Foreskin keratinocyte (primary cell): ENCODE measurements at places on chromosomes 5 and 9. TPM values are rescaled to one million over a fixed set of nuclear protein-coding genes. Genes with fewer than 3 reads are reported as not detected.

DNA sequence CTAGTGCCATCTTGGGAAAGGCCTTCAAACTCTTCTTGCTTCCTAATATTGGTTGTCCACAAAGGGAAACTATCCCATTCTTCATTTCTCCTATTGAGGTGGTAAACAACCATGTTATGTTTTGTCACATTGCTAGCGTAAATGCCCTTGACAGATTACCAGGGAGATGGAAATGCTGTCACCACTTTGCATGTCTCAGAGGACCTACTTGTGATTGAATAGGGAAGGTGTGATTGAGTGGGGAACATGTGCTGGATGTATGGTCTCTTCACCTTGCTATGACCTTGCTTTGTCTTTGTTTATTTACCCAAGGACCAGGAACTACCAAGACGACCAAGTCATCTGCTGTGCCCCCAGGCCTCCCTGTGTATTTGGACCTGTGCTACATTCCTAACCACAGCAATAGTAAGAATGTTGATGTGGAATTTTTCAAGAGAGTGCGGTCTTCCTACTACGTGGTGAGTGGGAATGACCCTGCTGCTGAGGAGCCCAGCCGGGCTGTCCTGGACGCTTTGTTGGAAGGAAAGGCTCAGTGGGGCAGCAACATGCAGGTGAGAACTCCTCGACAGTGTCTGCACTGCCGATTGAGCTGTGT lies 96.1 kb downstream of the MAP1B start:
- no peak for DNase-seq

The MLANA gene
- total RNA-seq = not detected in 2 replicates

GRCh38 chr5:132363431-132364112 lies 5.9 kb upstream of the SLC22A5 start:
- DNase-seq = peak; percentile 93

- DNase-seq = peak; percentile 25
These were observed 15.9 kb downstream of the DAP start for GRCh38 chr5:10745133-10745532.

- peak; percentile 38 for DNase-seq
These were observed 1201.4 kb upstream of the C9orf72 start for GRCh38 chr9:28774433-28775235.

- peak; percentile 23 for DNase-seq
These were observed 255.9 kb downstream of the PSAT1 start for GRCh38 chr9:78552802-78553201.

DNA sequence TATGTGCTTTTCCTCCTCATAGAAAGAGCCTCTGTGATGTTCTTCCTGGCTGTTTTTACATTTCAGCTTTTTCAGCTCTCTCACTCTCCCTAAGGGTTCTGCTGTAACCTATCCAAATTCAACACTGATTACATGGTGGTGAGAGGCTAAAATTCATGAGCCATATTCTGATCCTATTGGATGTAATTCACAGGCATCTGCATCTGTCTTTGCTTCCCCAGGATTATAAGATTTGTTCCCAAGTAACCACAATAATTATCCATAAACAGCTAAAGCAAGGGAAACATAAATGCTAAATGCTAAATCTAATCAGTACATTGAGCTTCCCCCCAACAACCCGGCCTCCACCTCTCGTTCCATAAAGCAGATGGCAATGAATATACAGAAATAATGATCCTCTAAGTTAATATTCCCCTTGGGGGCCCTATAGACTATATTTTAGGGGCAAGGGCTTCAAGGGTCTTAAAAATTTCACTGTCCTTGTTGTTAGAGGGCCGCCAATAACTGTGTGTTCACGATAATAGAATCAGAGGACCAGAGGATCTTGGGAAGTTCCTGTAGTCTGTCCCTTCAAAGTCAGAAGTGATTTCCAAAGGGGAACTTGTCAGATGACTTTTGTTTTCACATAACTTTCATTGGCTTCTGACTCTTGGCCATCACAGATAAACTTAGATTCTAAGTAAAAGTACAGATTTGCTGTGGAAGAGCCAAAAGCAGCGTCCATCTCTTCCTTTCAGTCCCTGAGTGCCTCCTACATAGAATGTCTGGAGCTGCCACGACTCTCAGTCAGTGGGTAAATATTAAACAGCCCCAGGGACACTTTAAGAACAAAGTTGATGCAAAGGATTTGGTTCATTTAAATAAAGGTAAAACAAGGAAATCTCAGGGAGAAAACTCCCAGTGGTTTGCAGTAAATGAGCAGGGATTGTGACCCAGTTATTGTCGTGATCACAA lies 125.6 kb downstream of the ALDH1A1 start:
- DNase-seq = no peak

The IFNA13 gene
- total RNA-seq = not detected in 2 replicates

DNA sequence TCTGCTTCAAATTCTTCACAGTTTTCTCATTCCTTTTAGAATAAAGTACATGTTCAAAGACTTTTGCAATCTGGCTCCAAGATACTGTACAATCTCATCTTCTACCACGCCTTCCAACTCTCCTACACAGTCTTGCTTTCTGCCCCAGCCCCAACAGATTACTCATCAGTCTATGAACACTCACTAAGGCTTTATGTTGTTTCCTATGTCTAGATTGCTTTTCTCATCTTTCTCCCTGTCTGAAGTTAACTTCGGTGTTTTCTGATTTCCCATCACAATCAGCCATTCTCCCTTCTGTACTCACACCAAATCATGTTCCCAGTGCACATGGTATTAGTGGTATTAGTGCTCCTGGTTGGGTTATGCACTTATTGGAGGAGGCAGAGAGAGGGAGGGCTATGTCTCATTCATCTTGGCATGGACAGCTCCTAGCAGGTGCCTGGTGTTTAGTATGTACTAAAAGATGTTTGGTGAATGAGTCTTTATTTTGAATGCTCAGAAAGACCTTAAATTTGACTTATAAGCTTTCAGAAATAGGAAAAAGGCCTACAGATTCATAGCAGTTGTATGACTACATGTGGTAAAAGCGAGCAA lies 44.0 kb upstream of the ZNF608 start:
- DNase-seq = peak; percentile 75

The TRIP13 gene
- total RNA-seq = 43.4 and 58.3 TPM in 2 replicates

DNA sequence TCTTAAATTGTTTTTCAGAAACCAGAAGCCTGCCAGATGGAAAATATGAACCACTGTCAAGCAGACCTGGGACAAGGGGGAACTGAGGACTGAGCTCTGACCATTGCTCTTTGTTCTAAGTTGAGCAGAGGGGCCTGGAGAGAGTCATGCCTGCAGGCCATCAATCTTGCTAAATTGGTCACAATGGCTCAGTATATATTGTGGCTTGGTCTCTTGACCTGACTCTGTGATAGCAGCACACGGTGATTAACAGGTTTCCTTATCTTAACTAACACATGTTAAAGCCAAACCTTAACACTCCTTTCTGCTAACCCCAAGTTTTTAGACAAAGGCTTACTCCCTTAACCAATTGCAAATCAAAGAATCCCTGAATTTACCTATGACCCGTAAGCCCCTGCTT lies 1281.2 kb upstream of the NUDT12 start:
- no peak for DNase-seq
